ENCODE measurements at places on chromosomes 5 and 9.

DNA sequence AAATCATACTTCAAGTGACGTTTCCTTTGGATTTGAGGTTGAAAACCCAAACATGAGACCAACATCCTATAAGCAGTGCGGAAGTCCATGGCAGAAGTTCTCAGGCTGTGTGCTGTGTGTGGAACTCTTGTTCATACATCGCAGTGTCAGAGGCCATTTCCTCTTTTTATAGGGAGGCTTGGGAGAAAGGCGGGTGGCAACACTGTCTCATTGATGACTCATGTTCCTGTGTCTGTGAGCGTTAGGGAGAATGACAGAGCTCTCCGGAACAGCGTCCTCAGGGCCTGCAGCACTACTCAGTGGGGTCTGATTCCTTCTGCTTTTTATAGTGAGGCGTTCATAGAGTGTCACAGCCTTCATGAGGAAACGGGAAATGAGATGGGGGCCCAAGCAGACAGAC, 98.8 kb upstream of the BASP1 start:
- no peak for DNase-seq

- no peak for DNase-seq
Observed at GRCh38 chr5:107665036-107665570, 5.6 kb downstream of the EFNA5 start.

DNA sequence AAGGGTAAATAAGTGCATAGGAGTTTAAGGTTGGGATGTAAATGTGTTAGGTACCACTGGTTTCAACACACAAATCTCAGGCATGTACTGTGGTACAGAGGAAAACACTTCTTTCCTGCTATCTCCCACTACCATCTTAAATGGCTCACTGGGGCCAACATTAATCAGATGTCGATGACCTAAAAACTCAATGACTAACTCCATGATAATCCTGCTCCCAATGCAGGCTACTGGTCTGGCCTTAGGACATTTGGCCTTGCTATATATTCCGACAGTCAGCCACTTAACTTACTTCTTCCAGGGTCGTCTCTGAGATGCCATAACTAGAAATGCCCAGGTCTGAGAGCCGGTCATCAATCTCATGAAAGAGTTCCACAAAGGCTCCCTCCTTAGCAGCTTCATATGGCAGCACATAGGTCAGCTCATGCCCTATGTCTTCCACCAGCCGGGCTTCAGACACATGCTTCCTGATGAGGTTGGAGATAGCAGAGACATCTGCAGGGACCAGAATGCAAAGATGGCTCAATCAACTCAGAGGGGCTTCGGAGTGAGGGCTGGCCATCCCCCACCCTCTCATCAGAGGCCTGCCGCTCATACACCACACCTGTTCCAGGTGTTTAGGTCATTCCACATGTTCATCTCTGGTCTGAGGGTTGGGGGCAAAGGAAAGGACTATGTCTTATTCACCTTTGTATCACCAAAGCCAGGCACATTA, 52.1 kb downstream of the NIPSNAP3B start:
- no peak for DNase-seq

- peak; percentile 71 for DNase-seq
Observed at GRCh38 chr9:131656356-131657036, 83.4 kb downstream of the RAPGEF1 start.

GRCh38 chr5:171783051-171783450, 2.6 kb upstream of the SMIM23 start:
- DNase-seq, result no peak

GRCh38 chr5:149486726-149487635, 64.3 kb downstream of the CSNK1A1 start:
- DNase-seq, result no peak

GRCh38 chr5:56751572-56752313, 63.6 kb upstream of the MAP3K1 start:
- DNase-seq, result no peak

- no peak for DNase-seq
Observed at GRCh38 chr9:136243631-136244030, 2.0 kb downstream of the QSOX2 start.

- no peak for DNase-seq
Observed at GRCh38 chr9:115671236-115671962, 482.2 kb upstream of the PAPPA start.

DNA sequence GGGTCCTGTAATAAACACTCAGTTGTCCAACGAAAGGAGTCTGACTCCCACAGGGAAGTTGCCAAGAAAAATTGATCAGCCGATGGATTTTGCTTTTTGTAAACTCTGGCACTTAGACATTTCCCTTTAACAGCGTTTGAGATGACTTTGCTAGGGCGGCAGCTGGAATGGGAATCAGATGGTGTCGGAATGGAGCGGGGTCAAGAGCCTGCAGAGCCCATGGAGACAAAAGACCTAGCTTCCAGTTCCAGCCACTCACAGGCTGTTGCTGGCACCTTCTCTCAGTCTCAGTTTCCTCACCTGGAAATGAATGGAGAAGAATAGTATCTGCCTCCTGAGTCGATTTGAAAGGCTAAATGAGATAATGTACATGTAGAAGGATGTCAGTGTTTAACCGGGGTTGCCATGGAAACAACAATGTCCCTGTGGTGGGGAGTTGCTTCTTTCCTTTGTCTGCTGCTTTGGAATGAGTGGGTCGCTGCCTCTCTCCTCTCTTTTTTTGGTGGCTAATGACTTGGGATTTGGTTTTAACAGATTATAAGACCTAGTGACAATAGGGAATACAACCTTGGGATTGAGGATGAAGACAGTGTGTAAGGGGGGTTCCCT, 137.4 kb downstream of the GAS1 start:
- DNase-seq, result no peak

- DNase-seq, result no peak
Observed at GRCh38 chr5:40685193-40685592, 5.5 kb downstream of the PTGER4 start.

DNA sequence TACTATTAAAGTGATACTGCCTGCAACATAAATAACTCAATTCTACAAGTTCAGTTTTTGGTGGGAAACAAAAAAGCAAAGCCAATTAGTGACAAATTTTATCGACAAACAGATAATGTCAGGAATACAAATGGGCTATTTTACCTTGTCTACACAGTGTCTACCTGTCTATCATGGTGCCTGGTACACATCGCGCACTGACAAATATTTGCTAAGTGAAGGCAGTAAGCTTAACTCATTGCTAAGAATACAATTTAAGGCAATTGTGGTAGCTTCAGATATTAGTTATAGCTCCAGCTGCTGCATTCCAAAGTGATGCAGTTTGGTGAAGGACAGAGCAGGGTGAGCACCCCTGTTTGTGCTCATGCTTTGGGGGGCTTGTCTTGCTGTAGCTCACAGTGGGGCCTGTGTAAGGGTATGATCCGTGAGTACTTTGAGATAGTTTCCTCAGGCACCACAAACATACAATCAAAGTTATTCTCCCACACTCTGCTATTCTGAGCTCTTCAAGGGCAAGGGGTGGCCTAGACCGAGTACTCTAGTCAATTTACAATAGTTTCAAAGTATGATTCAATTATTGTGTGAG, 24.7 kb downstream of the ELL2 start:
- no peak for DNase-seq

DNA sequence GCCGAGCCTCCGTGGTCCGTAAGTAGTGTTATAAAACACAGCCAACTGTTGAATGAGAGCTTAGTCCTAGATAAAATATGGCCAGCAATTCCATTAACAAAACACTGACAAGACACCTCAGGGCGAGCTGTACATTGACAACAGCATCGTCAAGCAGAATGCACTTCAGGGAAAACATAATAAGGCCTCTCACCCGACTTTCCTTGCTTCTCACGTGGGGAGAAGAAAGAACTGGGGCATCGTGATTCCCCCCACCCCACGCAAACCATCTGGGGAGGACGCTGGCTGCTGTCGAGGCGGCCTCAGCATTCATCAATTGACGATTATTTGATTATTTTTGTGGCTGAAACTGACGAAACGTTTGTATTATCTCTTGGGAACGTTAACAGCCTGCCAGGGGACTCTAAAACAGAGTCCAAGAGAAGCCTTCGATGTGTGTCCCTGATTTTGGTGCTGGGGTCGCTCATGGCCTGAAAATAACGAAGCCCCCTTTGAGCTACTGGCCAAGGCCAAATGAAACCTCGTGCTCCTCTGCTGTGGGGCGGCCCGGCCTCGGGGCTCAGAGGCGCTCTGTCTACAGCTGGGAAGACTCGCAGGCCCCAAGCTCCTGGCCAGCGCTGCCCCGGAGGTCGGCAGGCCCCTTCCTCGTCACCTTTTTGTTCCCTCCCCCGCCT, 464 bp downstream of the GDF9 start:
- DNase-seq, result no peak

DNA sequence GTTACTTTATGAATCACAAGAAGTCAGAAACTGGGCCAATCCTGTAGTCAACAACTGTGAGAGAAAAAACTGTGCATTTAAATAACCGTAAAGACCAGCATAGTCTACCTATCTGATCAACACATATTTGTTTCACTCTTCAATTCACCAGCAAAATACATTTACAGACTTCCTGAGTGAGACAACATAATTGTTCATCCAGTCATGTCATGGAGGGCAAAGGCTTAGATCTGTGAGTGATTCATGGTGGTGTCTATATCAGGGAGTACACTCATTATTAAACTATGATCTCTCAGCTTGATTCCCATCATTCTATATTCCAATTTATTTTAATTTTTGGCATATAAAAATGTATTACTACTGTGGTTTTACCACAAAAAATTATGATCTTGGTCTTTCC, 694.6 kb downstream of the DNAH5 start:
- DNase-seq, result no peak

GRCh38 chr5:159975462-159976019, 33.4 kb upstream of the TTC1 start:
- no peak for DNase-seq

GRCh38 chr5:58871648-58872242, 288.9 kb downstream of the RAB3C start:
- DNase-seq, result no peak

DNA sequence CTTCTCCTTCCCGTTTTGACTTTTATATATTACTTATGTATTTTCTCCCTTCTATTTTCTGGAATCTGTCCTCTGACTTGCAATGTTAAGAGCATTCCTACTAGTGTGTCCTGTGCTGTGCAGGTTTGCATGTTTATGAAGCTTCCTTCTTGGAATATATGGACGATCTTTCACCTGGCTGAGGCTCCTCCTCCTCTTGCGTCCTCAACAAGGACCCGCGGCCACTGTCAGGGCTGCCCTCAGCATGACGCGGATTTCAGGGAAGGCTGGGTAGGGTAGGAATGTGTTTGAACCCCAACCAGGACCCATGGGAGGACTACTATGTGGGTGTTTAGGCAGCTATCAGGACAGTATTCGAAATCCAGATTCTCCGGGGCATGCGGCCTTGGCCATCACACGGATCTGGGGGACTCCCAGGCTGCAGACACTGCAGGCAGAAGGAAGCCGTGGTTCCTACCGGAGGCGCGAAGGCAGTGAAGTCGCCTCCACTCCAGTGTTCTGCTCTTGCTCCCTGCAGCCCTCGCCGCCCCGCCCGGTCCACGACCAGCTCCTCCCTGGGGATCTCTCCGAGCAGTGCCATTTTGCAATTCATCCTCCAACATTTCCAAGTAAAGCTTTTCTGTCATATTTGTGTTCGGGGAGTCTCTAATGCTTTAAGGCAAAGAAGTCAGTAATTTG, 37.0 kb upstream of the OSMR start:
- DNase-seq, result no peak

- DNase-seq, result no peak
Observed at GRCh38 chr5:139955053-139955605, 88.0 kb downstream of the NRG2 start.

DNA sequence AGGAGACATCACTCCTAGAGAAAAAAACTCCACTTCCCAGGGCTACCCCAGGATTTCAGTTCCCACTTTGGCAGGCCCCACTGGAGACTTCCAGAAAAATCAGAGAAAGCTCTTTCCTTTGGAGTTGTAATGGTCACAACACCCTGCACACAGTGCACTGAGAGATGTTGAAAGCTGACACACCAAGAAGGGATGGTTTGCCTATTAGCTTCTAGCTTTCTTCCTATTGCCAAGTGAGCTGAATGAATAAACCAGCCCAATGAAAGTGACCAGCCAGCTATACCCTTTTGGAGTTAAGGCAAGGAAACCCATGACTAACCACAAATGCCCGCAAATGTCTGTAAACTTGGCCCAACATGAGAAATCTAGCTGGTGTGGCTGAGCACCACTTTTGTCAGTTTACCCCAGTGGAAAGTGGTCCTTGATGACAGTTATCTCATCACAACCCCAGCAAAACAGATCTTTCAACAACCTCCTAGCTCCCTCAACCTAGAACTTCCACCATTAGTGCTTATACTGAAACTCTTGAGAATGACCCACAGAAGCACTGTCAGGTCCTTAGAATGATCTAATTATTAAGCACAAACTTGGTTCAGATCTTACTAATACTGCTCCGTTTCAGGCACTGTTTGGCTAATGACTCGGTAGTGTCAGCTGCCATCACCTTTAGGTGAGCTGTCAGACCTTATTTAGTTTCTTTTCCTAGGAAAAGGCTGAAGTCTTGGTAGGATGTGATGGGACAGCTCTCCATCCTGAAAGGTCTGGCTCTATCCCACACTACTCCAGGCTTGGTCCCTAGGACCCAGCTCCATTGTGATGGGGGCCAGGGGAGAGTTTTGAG, 11.2 kb downstream of the IRF1 start:
- DNase-seq, result no peak

DNA sequence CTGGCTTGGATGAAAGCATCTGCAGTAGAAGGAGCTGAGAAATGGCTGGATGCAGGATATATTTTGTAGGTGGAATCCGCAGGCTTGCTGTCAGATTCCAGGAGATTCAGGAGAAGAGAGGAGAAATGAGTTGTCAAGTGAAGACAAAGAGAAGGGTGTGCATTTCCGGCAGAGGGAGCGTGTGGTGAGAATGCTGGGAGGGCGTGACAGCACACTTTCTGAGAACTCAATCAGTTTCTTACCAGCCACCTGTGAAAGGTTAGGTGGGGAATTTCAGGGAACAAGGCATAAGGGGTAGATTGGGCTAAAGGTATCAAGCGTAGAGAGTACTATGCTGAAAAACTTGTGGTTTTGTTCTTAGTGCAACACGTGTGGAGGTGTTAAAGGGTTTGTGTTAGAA, 199.3 kb upstream of the ANKH start:
- no peak for DNase-seq

DNA sequence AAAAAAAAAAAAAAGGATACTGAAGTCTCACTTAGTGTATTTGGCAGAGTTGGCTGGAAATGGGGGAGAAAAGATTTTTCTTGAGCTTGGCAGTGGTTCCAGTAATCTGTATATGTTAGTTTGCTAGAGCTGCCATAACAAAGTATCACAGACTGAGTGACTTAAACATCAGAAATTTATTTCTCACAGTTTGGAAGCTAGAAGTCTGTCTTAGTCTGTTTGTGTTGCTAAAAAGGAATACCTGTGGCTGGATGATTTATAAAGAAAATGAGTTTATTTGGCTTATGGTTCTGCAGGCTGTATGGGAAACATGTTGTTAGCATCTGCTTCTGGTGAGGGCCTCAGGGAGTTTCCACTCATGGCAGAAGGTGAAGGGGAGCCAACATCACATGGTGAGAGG, 89.6 kb upstream of the CEP78 start:
- no peak for DNase-seq

- no peak for DNase-seq
Observed at GRCh38 chr5:139964266-139964993, 78.7 kb downstream of the NRG2 start.

GRCh38 chr9:4116071-4116581, 183.7 kb downstream of the GLIS3 start:
- no peak for DNase-seq

GRCh38 chr5:136042665-136043121, 13.9 kb downstream of the TGFBI start:
- DNase-seq, result no peak

All from memory B cell (primary cell).